Left renal cortex interstitium (tissue), 4 donors: ENCODE measurements at places on chromosomes 13 and 19. TPM values are rescaled to one million over a fixed set of nuclear protein-coding genes. Genes with fewer than 3 reads are reported as not detected.

The FUT1 gene
- 3.8 TPM for polyA plus RNA-seq

The ZIC2 gene
- polyA plus RNA-seq: 0.46 TPM

The PODNL1 gene
- 1.8 TPM for polyA plus RNA-seq

The ACP7 gene
- polyA plus RNA-seq: 0.66 TPM

The AMER2 gene
- polyA plus RNA-seq: 0.23 TPM

The ZNF254 gene
- polyA plus RNA-seq: 28.6 TPM

The ZNF568 gene
- 20.6 TPM for polyA plus RNA-seq

The LILRA2 gene
- 0.97 TPM for polyA plus RNA-seq

The SIGLEC8 gene
- 0.07 TPM for polyA plus RNA-seq

The JAK3 gene
- polyA plus RNA-seq: 4.9 TPM

The ANGPTL8 gene
- 1.2 TPM for polyA plus RNA-seq

The SYT3 gene
- 1.4 TPM for polyA plus RNA-seq

The PRRG2 gene
- 10.6 TPM for polyA plus RNA-seq

The LCP1 gene
- polyA plus RNA-seq: 10.8 TPM

The ERICH6B gene
- polyA plus RNA-seq: 4.2 TPM

The SELENOV gene
- polyA plus RNA-seq: 8.3 TPM

The C19orf73 gene
- 0.73 TPM for polyA plus RNA-seq

The LYPD5 gene
- 0.29 TPM for polyA plus RNA-seq

The URAD gene
- polyA plus RNA-seq: not detected

The ADPRHL1 gene
- 4.1 TPM for polyA plus RNA-seq

The C1QTNF9 gene
- 0.44 TPM for polyA plus RNA-seq

The LGI4 gene
- 4.0 TPM for polyA plus RNA-seq

The PCP2 gene
- 1.5 TPM for polyA plus RNA-seq

The ZNF90 gene
- 12.1 TPM for polyA plus RNA-seq

The PCDH20 gene
- 7.9 TPM for polyA plus RNA-seq

The KL gene
- polyA plus RNA-seq: 52.6 TPM

The HRC gene
- polyA plus RNA-seq: 30.4 TPM

The CTXN1 gene
- polyA plus RNA-seq: 41.7 TPM

The CYP4F11 gene
- polyA plus RNA-seq: not detected

The COL4A2 gene
- polyA plus RNA-seq: 413 TPM

The ALKBH6 gene
- 18.3 TPM for polyA plus RNA-seq

The ZNF534 gene
- polyA plus RNA-seq: 0.41 TPM

The RXFP2 gene
- polyA plus RNA-seq: 0.25 TPM

The CYP4F8 gene
- not detected for polyA plus RNA-seq

The UQCRFS1 gene
- 41.0 TPM for polyA plus RNA-seq

The ATP4A gene
- not detected for polyA plus RNA-seq

The TJP3 gene
- polyA plus RNA-seq: 10.9 TPM

The MAST1 gene
- 2.0 TPM for polyA plus RNA-seq

The DPF1 gene
- 1.3 TPM for polyA plus RNA-seq

The LAMP1 gene
- polyA plus RNA-seq: 193 TPM

The FUT3 gene
- polyA plus RNA-seq: 0.45 TPM

The U2AF2 gene
- 150 TPM for polyA plus RNA-seq

The RFPL4AL1 gene
- not detected for polyA plus RNA-seq

The NKPD1 gene
- 0.22 TPM for polyA plus RNA-seq
